T1000 (cell line): ENCODE measurements at places on chromosomes 4 and X.

DNA sequence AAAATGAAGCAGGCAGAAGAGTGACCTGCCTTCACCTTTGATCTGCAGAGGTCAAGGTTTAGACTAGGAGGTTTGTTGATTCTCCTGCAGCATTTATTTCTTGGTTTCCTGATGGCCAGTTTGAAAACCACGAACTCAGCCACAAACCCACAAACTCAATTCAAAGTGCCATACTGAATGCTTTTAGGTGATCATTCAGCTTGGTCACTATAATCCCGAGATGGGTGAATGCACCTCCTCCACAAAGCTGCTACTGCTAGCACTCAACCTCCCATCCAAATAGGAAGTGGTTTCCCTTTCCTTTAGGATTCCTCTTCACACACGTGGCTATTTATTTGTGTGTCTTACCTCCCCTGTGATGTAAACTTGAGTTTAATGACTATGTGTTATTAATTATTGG is 225.2 kb downstream of the MID1 start:
- no peak for DNase-seq

DNA sequence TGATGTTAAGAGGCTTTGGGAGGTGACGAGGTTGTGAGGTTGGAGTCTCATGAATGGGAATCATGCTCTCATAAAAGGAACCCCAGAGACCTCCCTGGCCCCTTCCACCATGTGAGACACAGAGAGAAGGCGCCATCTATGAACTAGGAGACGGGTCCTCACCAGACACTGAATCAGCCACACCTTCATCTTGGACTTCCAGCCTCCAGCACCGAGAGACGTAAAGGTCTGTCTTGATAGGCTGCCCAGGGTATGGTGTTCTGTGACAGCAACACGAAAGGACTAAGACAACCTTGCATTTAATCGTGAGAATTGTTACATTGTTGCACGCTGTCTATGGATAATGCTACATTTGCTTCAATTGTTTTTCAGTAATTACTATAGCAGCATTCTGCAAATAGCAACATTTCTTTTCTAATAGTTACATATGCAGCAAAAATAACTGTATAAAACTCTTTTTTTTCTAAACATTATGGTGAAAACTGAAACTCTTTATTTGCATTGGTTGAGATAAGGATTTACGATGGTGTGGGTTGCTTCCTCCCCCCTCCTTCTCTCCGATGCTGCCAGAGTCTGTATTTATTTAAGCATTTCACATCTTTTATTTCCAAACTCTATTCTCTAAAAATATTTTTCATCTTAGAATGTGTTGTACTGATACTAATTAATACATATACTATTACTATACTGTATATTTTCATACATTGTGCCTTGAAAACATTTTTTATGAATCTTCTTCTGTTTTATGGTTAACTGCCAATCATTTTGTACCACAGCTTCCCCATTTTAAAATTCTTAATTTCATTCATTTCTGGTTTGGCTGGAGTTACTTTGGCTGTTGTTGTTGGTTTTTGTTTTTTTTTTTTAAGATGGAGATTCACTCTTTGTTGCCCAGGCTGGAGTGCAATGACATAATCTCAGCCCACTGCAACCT is 26.4 kb upstream of the AKAP17A start:
- DNase-seq, result no peak

- DNase-seq, result no peak
Observed at GRCh38 chr4:109627361-109627760, 67.3 kb downstream of the MCUB start.

GRCh38 chr4:174859904-174860303 is 30.9 kb upstream of the GLRA3 start:
- DNase-seq, result no peak
